Activated CD8-positive, alpha-beta memory T cell treated with anti-CD3 and anti-CD28 coated beads for 24 hours (primary cell): ENCODE measurements at places on chromosomes 4 and X.

GRCh38 chr4:25383647-25384046, 6.6 kb downstream of the ANAPC4 start:
- DNase-seq: no peak

DNA sequence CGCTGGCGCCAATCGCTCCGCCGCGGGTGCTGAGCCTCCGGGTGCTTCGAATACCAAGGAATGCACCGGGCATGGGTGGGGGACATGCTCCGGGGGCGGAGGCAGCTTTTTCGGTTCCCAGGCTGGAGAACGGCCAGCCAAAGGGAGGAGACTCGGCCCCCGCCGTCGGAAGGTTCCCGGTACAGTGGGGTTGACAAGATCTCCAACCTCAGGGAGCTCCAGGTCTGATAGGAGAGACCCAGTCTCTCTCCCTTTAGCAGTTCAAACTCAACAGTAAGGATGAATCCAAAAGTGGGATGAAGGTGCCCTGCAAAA, 29.1 kb upstream of the BCORL1 start:
- peak; percentile 59 for DNase-seq

GRCh38 chr4:75698162-75698962, 25.2 kb upstream of the G3BP2 start:
- no peak for DNase-seq

GRCh38 chrX:143854006-143854405, 29.9 kb upstream of the UBE2NL start:
- no peak for DNase-seq

GRCh38 chr4:184616633-184617551, 32.4 kb downstream of the CASP3 start:
- DNase-seq: no peak

GRCh38 chr4:6320663-6321062, 51.0 kb downstream of the WFS1 start:
- no peak for DNase-seq

- peak; percentile 62 for DNase-seq
Measured at GRCh38 chrX:118254611-118255010, 91.3 kb upstream of the WDR44 start.

DNA sequence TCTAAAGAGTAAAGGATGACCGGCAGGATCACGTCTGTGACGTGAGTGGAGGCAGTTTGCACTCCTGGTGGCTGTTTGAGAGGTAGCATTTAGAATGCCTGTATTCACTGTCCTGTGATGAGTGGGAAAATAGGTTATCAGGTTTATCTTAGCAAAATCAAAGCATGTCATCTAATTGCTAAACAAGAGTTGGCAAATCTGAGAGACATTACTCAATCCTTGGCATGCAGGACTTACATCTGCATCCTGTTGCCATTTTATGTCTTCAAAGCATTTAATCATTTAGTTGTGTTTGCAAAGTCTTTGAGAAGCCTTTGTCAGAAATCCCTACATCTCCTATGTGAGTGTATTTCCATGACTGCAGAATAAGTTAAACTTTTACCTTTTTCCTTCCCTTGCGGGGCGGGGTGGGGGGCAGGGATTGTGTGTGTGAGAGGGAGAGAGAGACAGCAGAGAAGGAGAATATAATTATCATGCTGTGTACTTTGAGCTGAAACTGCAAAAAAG, 41.4 kb upstream of the MSANTD1 start:
- DNase-seq: no peak

DNA sequence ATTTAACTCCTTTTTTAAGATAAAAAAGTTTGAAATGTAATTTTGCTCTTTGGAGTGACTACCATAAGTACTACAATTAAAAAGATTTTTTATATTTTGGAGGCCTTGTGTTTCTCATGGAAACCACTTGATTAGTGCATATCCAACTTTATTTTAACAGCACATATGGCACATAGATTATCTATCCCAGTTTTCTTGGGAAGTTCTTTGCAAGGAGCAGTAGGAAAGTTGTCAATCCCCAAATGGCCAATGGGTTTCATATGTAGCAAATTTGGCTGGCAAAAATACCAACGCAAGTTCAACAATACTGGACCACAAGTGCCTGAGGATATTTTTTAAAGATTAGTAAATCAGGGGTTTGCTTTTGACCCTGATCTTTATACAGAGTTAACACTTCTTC, 15.4 kb upstream of the ANTXR2 start:
- DNase-seq: no peak

- DNase-seq: no peak
Measured at GRCh38 chrX:15530318-15530717, 29.7 kb downstream of the BMX start.

- DNase-seq: no peak
Measured at GRCh38 chr4:116664198-116664597, 421.2 kb downstream of the TRAM1L1 start.

- DNase-seq: no peak
Measured at GRCh38 chrX:40434947-40435346, 145.8 kb upstream of the ATP6AP2 start.

GRCh38 chr4:25938366-25938765, 24.3 kb downstream of the SMIM20 start:
- no peak for DNase-seq

- no peak for DNase-seq
Measured at GRCh38 chrX:20132666-20133065, 9.0 kb downstream of the EIF1AX start.

GRCh38 chrX:74297766-74298165, 6.2 kb upstream of the ZCCHC13 start:
- no peak for DNase-seq

GRCh38 chrX:116449156-116449555, 12.8 kb downstream of the SLC6A14 start:
- no peak for DNase-seq

DNA sequence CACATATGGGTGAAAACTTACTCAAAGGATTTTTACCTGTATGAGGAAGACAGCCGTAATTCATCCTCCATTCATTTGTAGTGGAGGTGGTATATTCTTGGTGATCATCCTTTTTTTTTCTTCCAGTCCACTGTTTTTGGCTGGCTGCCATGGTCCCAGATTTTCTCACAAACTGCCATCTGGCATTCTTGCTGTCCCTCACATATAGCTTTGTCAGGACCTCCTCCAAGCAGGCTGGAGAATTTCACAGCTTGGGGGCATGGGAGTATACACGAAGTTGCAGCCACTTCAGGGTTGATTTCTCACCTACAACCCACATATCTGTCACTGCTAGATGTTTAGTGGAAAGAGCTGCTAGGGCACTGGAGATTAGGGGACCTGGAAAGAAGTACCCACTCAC, 401.0 kb downstream of the IL1RAPL1 start:
- DNase-seq: no peak

DNA sequence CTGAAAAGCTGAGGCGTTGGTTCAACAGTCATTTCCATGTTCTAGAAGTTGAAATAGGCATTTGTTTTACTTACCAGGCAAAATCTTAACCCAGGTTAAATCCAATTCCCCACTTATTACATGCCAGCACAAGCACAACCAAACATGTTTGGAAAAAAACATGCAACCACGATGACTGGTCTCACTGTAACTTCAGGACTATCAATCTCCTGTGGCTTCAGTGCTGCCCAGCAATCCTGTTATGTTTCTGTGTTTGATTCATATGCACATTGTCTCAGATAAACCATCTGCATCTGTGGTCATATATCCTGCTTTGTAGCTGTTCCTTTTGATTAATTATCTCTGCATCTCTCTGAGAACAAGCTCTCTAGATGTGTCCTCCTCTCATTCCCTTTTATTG, 28.3 kb downstream of the PRDM8 start:
- no peak for DNase-seq

- DNase-seq: no peak
Measured at GRCh38 chr4:43864616-43865146, 583.9 kb downstream of the KCTD8 start.

DNA sequence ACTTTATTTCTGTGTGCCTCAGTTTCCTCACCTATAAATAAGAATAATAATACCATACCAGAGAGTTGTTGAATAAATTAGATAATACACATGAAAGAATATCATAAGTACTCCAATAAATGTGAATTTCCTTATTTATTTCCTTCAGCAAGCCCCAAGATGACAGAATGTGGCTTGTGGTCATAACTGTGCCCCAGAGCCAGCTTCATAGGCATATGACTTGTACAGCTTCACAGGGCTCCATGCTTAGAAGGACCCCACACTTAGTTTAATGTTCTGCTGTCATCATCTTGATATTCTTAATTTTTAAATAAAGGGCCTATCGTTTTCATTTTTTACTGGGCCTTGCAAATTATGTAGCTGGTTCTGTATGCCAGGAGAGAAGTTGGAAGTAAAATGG, 25.3 kb downstream of the VSIG4 start:
- DNase-seq: no peak

DNA sequence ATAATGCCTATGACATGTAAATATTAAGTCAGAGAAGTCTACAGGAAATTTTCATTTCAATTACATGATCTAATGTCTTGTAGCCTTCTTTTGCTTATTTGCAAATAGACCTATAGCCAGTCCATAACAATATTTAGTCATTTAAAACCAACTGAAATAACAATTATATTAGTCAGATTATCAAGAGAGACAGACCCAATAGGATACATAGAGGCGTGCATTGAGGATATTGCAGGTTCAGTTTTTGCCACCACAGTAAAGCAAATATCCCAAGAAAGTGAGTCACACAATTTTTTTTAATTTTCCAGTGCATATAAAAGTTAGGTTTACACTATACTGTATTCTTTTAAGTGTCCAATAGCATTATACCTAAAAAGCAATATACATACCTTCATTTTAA, 349.7 kb upstream of the ATOH1 start:
- no peak for DNase-seq

DNA sequence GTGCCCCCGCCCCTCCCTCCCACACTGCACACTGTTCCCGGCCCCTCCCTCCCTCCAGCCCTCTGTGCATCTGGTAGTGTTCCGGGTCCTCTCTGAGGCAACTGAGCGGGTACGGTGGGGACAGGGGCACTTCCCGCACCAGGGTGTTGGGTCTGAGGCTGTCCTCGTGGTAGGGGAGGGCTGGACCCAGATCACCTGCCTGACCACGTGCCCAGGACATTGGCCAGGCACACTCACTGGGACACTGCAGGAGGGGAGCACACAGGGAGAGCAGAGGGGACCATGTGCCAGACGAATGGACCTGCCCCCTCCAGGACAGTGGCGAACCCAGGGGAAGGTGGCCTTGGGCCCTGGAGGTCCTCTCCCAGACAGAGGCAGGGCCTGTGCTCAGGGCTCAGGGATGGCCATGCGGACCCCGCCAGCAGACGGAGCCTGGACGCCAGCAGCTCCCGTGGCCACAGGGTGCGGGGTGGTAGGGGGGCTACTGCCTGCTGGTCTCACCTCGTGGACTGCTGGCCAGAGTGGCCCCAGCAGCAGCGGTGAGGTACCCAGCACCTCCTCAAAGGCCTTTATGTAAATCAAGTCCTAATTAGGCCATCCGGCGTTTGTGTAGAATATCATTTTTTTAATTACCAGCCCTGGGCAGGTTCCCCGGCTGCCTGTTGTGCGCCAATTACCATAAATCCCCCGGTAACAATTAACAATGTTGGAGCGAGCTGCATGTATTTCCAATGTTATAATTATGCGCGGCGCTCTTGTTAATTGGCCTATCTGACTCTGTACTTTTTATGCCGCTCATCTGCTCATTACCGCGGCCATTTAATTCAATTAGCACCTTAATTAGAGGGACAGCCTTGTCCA, 106.9 kb downstream of the FAM53A start:
- DNase-seq: no peak

- no peak for DNase-seq
Measured at GRCh38 chr4:118345813-118346212, 7.0 kb downstream of the PRSS12 start.

DNA sequence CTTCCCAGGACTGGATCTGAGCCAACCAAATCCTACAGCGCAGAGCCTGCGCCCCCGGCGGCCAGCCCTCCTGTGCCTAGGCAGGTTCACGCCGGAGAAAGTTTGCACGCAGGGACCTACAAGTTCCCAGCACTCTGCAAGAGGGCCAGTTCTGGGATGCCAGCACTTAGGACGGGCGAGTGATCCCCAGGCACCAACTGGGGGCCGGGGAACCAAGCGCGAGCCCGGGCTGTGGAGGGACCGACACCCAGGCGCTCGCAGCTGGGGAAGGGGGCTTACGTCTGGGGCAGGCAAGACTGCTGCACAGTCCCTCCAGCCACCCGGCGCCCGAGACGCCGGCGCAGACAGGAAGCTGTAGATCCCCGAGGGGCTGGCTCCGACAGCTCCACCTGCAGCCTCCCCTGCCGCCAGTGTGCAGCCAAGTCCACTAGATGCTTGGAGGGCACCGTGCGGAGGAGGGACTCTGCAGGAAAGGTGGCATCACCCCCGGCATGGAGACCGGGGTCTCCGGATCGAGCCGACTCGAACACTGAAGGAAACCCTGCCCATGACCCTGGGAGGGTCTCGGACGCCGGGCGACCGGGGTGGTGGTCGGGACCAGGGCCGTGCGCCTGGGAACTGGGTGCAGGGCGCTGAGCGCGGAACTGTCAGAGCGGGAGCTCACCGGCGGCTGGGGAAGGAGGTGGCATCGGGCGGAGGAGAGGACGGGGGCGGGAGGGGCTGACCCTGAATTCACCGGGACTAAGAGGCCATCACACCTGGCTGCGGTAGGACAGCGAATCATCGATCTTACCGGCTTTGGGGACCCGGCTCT, 566 bp downstream of the CORIN start:
- peak; percentile 78 for DNase-seq

- DNase-seq: no peak
Measured at GRCh38 chrX:23578079-23578478, 89.2 kb upstream of the PRDX4 start.

- no peak for DNase-seq
Measured at GRCh38 chrX:135512508-135513129, 7.8 kb upstream of the INTS6L start.

DNA sequence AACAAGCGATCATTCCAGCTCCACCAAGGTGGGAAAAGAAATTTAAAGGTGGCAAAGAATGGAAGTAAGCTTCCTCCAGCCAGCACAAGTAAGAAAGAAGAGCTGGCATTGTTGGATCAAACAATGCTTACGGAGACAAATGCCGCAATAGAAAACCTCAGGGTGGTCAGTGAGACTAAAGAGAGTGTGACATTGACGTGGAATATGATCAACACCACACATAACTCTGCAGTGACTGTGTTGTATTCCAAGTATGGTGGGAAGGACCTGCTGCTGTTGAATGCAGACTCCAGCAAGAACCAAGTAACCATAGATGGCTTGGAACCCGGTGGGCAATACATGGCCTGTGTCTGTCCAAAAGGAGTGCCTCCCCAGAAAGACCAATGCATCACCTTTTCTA, 22.2 kb downstream of the LRIT3 start:
- DNase-seq: no peak

- DNase-seq: no peak
Measured at GRCh38 chr4:25351777-25352416, 25.2 kb upstream of the ANAPC4 start.

DNA sequence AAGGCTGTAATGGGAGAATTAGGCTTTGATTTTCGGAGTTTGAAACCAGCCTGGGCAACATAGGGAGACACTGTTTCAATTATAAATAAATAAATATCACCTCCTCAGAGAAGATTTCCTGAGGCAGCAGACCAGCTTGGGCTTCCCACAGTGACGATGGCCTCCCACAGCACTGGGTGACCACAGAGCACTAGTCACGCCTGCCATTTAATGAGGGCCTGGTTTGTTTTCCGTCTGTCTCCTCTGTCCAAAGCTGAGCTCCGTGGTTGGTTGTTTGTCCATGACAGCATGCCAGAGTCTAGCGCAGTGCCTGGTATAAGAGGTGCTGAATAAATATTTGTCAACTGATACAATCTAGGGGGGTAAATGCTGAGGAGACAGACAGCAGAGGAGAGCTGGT, 10.4 kb upstream of the PDGFRA start:
- DNase-seq: no peak
